ENCODE measurements at places on chromosomes 3 and 15.

DNA sequence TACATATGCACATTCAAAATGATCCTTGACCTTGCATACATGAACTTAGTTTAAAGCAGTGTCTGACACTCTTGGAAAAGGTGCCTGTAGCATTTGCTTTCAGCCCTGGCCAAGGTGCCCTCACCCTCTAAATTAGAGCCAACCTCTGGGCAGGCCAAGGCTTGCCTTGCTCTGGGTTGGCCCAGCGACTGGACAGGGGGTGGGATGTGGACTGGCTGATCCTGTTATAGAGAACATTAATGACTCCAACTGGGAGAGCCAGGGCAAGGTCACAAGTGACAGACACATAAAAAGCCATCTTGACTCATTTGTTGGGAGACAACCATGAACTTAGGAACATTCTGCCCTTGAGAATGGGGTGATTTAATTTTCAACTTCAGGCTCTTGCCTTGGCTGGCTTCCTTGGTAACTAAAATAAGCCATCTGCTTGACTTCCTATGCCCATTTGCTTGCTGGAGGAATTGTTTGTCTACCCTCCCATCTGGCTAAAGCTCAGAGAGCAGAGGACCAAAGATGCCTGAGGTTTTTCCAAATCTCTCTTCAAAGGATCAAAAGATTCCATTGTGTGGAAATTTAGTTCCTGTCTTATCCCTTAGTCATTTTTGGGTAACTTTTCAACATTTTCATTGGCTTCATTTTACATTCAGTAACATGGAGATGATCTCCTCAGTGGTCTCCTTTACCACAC lies 403.7 kb downstream of the SOX2 start:
- DNase-seq: no peak

GRCh38 chr15:91561371-91562100 lies 292.0 kb upstream of the SLCO3A1 start:
- DNase-seq: no peak

GRCh38 chr15:101169495-101170071 lies 82.3 kb downstream of the CHSY1 start:
- DNase-seq: no peak

DNA sequence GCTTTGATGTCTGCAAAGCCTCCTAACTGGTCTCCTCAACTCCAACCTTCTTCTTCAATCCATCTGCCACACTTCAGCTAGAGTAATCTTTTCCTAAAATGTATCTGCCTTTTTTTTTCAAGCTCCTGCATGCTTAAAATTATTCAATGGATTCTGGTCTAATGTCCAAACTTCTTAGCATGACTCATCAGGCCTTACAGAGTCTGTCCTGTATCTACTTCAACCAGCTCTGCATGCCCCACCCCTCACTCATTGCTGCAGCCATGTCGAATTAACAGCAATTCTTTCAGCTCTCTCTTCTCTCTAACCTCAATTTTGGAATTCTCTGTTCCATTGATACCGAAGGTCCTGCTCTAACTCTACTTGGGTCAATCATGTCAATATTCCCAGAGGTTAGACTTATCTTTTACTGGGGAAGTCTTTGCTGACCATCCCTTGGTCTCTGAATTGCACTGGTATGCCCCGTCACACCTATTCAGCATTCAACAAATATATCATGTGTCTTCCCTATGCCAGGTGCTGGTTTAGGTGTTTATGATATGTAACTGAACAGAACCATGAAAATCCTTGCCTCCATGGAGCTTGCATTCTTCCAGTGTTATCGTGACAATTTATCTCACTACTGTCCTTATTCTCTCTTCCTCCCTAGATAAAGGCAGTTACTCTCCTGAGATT lies 88.5 kb upstream of the NANOGP8 start:
- no peak for DNase-seq

- no peak for DNase-seq
Observed at GRCh38 chr3:40187945-40188344, 121.6 kb upstream of the EIF1B start.

GRCh38 chr3:75768303-75769017 lies 16.9 kb downstream of the ZNF717 start:
- no peak for DNase-seq

- no peak for DNase-seq
Observed at GRCh38 chr3:31567036-31567435, 34.3 kb downstream of the STT3B start.
